Uterine smooth muscle cell (primary cell): ENCODE measurements at places on chromosomes 2 and 18. TPM values are rescaled to one million over a fixed set of nuclear protein-coding genes. Genes with fewer than 3 reads are reported as not detected.

The BMP10 gene
- total RNA-seq: not detected in 2 replicates

The LRRC30 gene
- total RNA-seq: not detected in 2 replicates

The CDH19 gene
- total RNA-seq: under 0.01 TPM in 1 of 2 replicates, not detected in the other

The KCNE4 gene
- 12.6 and 13.9 TPM in 2 replicates for total RNA-seq
